ENCODE measurements at places on chromosomes 13 and 19.

GRCh38 chr13:42740753-42741152, 40.6 kb upstream of the FAM216B start:
- no peaks in the 10 kb centered on the region for H3K36me3 ChIP-seq
- no peaks in the 10 kb centered on the region for H3K4me1 ChIP-seq
- no peak overlapping the region for H3K4me3 ChIP-seq
- no peak overlapping the region for H3K27ac ChIP-seq

DNA sequence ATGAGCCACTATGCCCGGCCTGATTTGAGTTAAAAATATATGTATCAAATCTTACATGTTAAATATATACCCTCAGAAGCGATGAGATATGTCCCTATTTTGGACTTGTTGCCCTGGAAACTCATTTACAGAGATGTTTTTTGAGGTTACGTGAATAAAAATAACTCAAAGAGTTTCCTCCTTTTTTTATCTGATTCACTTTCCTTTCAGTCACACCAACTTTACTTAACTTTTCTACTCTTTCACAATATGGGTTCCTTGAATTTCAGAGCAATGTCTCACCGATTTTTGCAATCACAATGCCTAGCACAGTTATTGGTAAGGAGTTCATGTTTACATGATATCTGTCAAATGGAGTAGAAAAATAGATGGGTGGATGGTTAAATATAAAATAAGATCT, 2.3 kb downstream of the OR7C2 start:
- no peak overlapping the region for H3K27ac ChIP-seq
- no peaks in the 10 kb centered on the region for H3K27me3 ChIP-seq
- no peak overlapping the region for H3K4me3 ChIP-seq
- no peaks in the 10 kb centered on the region for H3K36me3 ChIP-seq
- H3K4me1 ChIP-seq: no peaks in the 10 kb centered on the region

GRCh38 chr13:110443622-110444225, 117.8 kb downstream of the RAB20 start:
- H3K36me3 ChIP-seq: peaks cover 4% of the 10 kb centered on the region
- H3K27ac ChIP-seq: no peak overlapping the region
- H3K4me3 ChIP-seq: no peak overlapping the region

- H3K36me3 ChIP-seq: no peaks in the 10 kb centered on the region
- H3K27me3 ChIP-seq: no peaks in the 10 kb centered on the region
These were observed 108.2 kb downstream of the DACH1 start for GRCh38 chr13:71758828-71759227.

- no peak overlapping the region for H3K27ac ChIP-seq
- peaks cover 5% of the 10 kb centered on the region for H3K4me1 ChIP-seq
- DNase-seq: no peak
- peak overlapping the region; percentile 85 for H3K4me3 ChIP-seq
- no peaks in the 10 kb centered on the region for H3K36me3 ChIP-seq
- H3K27me3 ChIP-seq: peaks cover 1% of the 10 kb centered on the region
These were observed 567 bp downstream of the EFNB2 start for GRCh38 chr13:106534639-106535551.

DNA sequence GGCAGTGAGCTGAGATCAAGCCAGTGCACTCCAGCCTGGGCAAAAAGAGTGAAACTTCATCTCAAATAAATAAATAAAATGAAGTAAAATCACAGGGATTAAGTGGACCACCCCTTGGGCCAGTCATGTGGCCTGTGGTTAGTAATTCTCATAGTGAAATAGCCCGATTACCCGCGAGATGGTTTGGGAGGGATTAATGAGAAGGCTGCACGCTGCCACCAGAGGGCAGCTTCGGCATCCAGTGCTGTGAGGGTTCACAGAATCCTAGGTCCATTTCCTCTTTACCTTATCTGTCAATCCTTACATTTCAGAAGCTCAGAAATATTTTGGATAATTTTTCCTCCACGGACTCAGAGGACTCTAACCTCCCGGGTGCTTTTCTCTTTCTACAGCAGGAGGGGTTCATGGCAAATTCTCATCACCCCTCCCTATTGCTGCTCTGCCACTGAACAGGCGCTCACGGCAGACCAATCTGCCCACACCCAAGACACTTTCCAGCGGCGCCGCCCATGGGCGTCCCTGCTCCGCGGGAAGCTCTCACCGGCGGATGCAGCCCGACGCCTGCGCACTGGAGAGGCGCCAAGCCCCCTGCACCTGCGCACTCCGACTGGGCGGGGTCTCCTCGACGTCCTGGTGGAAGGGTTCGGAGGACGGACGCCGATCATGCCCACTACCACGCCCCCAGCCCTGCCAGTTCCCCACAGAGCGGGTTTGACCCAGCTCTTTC, 11.0 kb downstream of the ZNF835 start:
- H3K27ac ChIP-seq: no peak overlapping the region
- DNase-seq: no peak
- H3K27me3 ChIP-seq: no peaks in the 10 kb centered on the region
- H3K36me3 ChIP-seq: no peaks in the 10 kb centered on the region
- no peaks in the 10 kb centered on the region for H3K4me1 ChIP-seq

GRCh38 chr13:100600915-100601314, 12.3 kb upstream of the GGACT start:
- H3K4me1 ChIP-seq: no peaks in the 10 kb centered on the region
- no peak overlapping the region for H3K27ac ChIP-seq
- no peak for DNase-seq
- no peak overlapping the region for H3K4me3 ChIP-seq

DNA sequence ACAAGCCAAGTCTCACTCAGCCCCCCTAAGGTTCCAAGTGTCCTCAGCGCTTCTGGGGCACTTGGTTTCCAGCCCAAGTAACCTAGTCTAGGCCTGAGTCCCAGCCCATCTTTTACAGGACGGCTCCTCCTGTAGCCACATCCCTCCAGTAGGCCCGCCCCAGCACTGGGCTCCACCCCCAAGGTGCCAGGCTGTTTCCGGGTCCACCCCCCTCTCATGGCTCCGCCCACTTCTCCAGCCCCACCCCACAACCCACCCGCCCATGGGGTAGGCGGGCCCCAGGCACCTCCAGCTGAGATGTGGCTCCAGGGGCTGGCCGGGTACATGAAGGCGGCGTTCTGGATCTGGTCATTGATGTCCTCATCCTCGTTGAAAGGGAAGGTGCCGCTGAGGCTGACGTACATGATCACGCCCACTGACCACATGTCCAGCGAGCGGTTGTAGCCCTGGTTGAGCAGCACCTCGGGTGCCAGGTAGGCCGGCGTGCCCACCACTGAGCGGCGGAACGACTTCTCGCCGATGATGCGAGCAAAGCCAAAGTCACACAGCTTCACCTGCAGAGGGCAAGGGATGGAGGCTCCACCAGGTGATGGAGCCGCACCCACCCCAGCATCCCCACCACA, 17.2 kb upstream of the DACT3 start:
- no peak overlapping the region for H3K27ac ChIP-seq
- no peak overlapping the region for H3K4me3 ChIP-seq
- DNase-seq: no peak
- H3K36me3 ChIP-seq: peaks cover 18% of the 10 kb centered on the region
- no peaks in the 10 kb centered on the region for H3K27me3 ChIP-seq
- peaks cover 3% of the 10 kb centered on the region for H3K4me1 ChIP-seq

DNA sequence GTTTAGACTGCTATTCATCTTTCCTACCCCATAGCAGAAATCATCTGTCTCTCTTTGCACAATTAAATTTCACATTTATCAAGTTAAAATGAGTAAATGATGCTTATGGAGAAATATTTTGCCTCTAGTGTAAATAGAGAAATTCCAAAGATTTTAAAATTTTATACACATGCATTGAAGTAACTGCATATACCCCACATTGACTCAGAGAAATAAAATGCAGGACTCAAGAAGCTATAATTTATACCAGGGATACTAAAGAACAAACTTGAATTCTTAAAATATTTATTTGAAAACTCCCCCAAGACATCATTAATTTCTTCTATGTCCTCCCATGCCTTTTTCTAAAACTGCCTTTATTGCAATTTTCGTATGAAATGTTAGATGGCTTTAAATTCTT, 165.8 kb downstream of the DIAPH3 start:
- H3K4me3 ChIP-seq: no peak overlapping the region
- no peak for DNase-seq
- H3K27me3 ChIP-seq: no peaks in the 10 kb centered on the region
- H3K27ac ChIP-seq: no peak overlapping the region
- H3K36me3 ChIP-seq: no peaks in the 10 kb centered on the region
- H3K4me1 ChIP-seq: no peaks in the 10 kb centered on the region

DNA sequence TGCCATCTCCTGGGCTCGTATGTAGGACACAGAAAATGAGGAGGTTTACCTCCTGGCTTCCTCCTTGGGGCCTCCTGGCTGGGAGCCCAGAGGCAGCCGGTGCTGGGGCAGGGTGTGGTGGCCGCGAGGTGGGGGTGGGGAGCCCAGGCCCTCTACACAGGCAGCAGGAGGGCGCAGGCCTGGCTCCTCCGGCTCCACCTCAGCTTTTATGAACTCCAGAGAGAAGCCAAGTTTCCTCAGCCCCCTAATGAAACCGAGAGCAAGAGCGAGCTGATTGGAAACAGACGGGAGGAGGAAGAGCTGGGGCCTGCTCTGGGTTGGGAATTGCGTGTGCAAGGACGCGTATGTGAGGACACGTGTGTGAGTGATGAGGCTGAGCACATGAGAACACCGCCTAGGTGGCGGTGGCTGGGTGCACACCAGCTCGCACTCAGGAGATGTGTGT, 23.1 kb downstream of the LYL1 start:
- H3K27me3 ChIP-seq: no peaks in the 10 kb centered on the region
- H3K4me3 ChIP-seq: no peak overlapping the region
- no peaks in the 10 kb centered on the region for H3K36me3 ChIP-seq

DNA sequence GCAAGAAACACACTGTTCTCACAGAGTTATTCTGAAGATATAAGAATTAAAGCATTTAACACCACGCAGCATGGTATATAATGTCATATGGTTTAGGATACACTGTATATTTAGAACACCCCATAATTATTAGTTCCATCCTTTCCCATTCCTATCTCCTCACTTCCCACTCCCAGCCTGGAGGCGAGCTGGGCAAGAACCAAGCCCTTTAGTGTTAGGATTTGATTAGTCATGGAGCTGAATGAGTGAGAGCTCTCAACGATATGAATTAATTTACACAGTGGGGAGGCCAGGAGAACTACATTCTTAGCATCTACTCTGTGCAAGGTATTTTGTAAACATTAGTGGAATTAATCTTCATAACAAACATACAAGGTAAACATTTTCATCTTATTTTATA, 934.3 kb downstream of the DIAPH3 start:
- H3K27me3 ChIP-seq: no peaks in the 10 kb centered on the region
- no peaks in the 10 kb centered on the region for H3K36me3 ChIP-seq
- DNase-seq: no peak
- no peaks in the 10 kb centered on the region for H3K4me1 ChIP-seq
- no peak overlapping the region for H3K4me3 ChIP-seq

DNA sequence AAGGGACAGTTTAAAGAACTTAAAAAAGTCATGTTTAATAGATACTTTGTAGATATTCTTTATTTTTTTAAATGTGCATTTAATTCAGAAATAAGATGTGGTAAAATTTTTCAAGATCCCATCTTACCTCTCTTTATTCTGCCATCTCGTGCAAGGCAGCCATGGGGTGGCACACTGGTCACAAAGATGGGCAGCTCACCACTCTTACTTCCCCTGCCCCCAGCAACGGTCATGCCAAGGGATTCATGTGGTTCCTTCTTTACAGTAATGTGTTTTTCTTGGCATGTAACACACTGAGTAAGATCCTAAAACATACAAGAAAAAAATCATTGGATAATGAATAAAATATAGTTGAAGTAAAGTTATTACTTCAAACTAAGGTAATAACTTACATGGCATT, 64.2 kb downstream of the LNX2 start:
- H3K36me3 ChIP-seq: no peaks in the 10 kb centered on the region
- no peak overlapping the region for H3K27ac ChIP-seq
- DNase-seq: no peak
- no peaks in the 10 kb centered on the region for H3K27me3 ChIP-seq
- H3K4me3 ChIP-seq: no peak overlapping the region

DNA sequence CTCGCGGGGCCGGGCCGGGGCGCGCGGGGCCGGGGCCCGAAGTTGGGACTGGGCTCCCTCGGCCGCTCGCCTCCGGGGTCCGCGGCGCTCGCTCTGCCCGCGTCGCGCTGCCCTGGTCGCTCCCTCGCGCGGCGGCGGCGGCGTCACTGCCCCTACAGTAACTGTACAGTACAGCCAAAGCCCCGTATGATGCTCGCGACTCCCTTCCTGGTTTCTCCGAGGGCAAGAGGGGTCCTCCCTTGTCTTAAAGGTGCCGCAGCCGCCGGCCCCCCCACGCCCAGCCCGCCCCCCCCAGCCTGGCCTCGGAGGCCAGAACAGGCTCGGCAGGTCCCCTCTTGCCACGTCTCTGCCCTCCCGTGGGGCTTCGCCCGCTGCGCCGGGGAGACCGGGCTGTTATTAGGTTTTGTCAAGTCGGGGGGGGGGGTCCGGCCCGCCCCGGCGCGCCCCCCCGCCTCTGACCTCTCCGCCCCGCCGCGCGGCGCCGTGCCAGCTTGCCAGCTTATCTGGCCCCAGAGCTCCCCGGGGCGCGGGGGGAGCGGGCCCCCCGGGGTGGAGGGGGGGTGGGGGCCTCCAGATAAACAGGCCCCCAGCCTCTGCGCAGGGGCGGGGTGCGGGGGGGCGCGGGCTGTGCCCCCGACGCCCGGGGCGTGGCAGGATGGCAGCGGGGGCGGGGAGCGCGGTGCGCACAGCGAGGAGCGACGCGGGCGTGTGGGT, at the start of gene ZBTB7A:
Gene ZBTB7A, minus strand, starts transcription at position 218 of the 714 bp plus-strand sequence. CDS start 11,667 bp downstream, outside the sequence.
- H3K4me3 ChIP-seq: peak within 1 kb of the TSS; percentile 37
- H3K27me3 ChIP-seq: peaks cover 10% of the 10 kb centered on the region
- H3K36me3 ChIP-seq: 0 out of 2 replicates have a peak, but pooled peaks cover 2% of the 10 kb centered on the region

- no peak for DNase-seq
- no peak overlapping the region for H3K27ac ChIP-seq
These were observed 1.1 kb downstream of the MBD3 start for GRCh38 chr19:1591421-1592023.

GRCh38 chr19:40962460-40962961, 28.6 kb upstream of the CYP2B6 start:
- no peak for DNase-seq
- H3K27me3 ChIP-seq: no peaks in the 10 kb centered on the region
- H3K4me3 ChIP-seq: no peak overlapping the region
- no peaks in the 10 kb centered on the region for H3K36me3 ChIP-seq

- no peak overlapping the region for H3K4me3 ChIP-seq
- no peak overlapping the region for H3K27ac ChIP-seq
- H3K36me3 ChIP-seq: peaks cover 21% of the 10 kb centered on the region
- no peaks in the 10 kb centered on the region for H3K27me3 ChIP-seq
These were observed 5.5 kb upstream of the RSPH6A start for GRCh38 chr19:45820413-45821102.

DNA sequence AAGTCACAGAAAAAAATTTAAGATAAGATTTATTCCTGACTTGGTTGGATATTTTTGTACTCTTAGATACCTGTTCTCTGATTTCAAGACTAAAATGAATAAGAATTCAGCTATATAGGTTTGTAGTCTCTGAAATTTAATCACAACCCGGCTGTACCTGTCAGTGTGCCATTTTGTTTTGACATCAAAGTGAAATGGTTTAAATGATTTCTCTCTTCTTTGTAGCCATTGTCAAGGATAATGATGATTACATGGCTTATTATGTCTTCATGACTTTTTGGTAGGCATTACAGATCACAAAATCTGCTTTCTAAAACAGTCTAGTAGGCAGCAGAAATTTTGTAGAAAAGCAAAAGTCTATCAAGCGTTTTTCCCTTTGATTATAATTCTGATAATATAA, 72.5 kb downstream of the PCDH17 start:
- H3K4me3 ChIP-seq: no peak overlapping the region
- no peaks in the 10 kb centered on the region for H3K27me3 ChIP-seq
- H3K36me3 ChIP-seq: no peaks in the 10 kb centered on the region
- H3K27ac ChIP-seq: no peak overlapping the region
- no peak for DNase-seq

GRCh38 chr13:23558675-23559536, 11.3 kb upstream of the TNFRSF19 start:
- no peaks in the 10 kb centered on the region for H3K27me3 ChIP-seq
- no peak overlapping the region for H3K4me3 ChIP-seq
- H3K27ac ChIP-seq: no peak overlapping the region
- DNase-seq: no peak
